ENCODE measurements at places on chromosomes 5 and 9. TPM values are rescaled to one million over a fixed set of nuclear protein-coding genes. Genes with fewer than 3 reads are reported as not detected.
A peak's percentile ranks its signal among the peaks of the same experiment; 100 is the strongest.

Gene SOWAHA
- not detected for total RNA-seq

Gene ERAP2
- 6.4 TPM for total RNA-seq

Gene UNC13B
- total RNA-seq = 12.9 TPM

Gene VCAN
- 16.8 TPM for total RNA-seq

Gene KCNV2
- not detected for total RNA-seq

Gene FNIP1
- total RNA-seq = 32.8 TPM

Gene TMEM8B
- total RNA-seq = 8.9 TPM

Gene CDC14B
- 4.3 TPM for total RNA-seq

Gene TRIM36
- total RNA-seq = 0.75 TPM

DNA sequence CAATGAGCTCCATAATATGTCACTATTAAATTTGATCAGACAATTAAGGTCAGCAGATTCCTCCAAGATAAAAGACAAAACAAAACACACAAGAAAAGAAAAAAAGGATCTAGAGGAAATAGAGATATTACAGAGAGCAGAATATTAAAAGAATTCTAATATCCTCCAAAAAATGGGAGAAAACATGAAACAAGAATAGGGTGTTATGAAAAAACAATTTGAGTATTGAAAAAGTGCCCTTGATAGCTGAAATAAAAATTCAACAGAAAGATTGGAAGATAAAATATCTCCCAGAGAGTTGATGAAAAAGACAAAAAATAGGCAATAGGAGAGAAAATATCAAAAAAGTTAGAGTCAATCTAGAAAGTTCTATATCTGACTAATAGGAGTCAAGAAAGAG, 44.8 kb upstream of the LHFPL2 start:
- DNase-seq = no peak

DNA sequence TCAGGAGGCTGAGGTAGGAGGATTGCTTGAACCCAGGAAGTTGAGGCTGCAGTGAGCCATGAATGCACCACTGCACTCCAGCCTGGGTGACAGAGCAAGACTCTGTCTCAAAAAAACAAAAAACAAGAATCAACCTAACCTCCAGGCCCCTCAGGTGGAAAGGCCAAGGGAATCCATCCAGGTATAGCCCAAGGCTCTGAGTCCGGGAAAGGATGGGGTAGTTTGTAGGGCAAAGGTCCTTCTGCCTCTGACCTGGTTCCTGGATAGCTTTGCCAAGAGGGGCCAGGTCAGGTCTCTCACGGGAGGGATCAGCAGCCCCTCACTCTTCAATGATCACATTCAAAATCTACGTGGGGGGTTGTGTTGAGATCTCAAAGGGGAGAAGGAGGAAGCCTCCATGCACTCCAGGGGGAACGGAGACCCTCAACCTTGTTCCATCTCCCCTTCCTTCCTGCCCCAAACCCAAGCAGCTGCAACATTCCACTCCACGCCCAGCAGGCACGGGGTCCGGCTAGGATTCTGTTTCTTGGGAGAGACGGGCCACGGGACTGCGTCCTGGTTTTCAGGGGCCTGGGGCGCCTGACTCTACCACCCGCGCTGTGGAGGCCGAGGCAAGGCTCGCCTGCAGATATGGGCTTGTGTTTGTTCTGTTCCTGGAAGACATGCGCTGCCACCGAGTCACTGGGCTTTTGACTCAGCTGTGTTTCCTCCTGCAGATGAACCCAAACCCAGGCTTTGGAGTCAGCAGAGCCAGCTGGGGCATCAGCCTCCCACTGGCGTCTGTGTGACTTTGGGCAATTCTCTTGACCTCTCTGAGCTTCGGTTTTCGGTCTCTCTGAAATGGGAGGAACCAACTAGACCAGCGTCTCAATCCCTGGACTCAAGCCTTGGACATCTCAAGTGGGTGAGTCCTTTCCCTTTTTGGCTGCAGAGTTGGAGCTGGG, 35.5 kb downstream of the PLPP7 start:
- peak; percentile 26 for DNase-seq

- no peak for DNase-seq
Measured at GRCh38 chr5:149268928-149269557, 2.6 kb upstream of the AFAP1L1 start.

DNA sequence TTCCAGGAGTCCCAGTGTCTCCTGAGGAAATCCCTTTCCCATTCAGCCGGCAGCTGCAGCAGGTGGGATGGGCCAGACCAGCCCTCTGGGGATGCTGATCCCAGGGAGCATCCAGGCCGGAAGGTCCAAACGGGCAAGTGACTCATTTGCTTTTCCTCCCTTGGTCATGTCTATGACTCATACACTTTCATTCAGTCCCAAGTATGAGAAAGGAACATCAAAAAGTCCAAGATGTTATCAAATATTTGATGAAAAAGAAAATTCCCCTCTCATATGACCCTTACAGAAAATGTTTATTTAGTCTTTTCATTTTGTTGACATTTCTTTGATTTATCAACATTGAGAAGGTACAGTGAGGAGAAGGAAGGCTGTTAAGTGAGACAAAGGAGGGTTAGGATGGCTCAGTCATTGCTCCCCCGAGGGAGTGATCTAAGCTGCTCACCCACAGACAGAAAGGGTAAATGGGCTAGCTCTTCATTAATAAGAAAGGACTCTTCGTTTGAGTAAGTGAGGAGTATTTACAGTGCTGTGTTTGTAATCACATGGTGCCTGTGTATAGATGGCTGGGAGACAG, 117.6 kb upstream of the ANKRD55 start:
- DNase-seq = peak; percentile 76

GRCh38 chr9:74951725-74952151, 974 bp downstream of the C9orf40 start:
- DNase-seq = peak; percentile 66

GRCh38 chr5:168357876-168358275, 66.4 kb downstream of the WWC1 start:
- no peak for DNase-seq

GRCh38 chr5:123483446-123484077, 28.4 kb upstream of the CSNK1G3 start:
- DNase-seq = no peak

GRCh38 chr5:13921578-13921977, 22.9 kb downstream of the DNAH5 start:
- no peak for DNase-seq

DNA sequence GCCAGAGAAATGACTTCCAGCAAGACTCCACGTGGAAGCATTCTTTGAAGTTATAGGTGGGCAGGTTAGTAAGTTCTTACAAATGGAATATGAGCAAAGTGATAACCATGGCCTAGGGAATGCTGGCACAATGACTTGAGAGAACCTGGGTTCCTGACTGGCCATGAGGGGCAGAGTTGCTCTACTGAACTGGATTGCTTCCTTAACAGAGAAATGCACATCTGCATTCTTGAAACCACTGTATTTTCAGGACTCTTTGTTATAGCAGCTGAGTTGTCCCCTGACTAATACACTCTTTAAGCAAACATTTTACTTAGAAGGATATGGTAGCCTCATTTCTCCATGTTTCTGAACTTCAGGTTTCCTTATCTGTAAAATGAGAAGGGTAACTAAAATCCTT, 108.3 kb upstream of the GNA14 start:
- no peak for DNase-seq

- DNase-seq = peak; percentile 80
Measured at GRCh38 chr9:35604578-35605350, at the start of gene TESK1. Gene TESK1 (plus strand): TSS chr9:35605262. CDS start chr9:35605620, 358 bp downstream.

DNA sequence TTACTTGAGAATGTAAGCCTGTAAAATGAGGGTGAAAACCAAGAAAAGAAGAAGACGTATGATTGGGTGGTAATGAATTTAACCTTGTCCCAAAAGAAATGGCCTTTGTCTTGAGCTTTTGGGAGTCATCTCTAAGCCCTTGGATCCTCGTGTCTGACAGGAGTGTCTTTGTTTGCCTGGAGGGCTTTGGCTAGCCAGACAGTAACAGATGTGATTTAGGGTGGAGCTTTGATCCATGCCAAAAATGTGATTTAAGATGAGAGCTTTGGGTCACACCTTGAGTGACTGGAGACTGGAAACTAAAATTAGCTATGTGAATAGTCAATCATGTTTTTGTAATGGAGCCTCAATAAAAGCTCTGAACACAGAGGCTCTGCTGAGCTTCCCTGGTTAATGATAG, 25.9 kb upstream of the ZFAND5 start:
- no peak for DNase-seq

GRCh38 chr5:76245590-76245989, 157.5 kb upstream of the IQGAP2 start:
- DNase-seq = no peak

DNA sequence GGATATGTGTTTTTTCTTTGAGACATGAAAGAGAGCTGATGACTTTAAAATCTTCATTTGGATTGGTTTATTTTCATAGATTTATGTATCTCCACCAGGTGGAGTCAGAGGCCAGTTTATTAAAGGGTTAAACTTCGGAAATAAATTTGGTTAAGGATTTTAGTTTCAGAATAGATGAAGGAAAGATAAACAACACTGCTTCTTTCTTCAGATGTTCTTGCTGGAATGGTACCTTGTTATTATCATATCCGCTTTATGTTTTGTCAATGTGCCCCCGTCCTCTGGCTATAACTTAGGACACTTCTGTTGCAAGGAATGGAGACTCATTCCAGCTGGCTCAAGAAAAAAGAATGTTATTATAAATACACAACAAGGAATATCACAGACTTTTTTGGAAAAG, 81.2 kb downstream of the ALDH1A1 start:
- DNase-seq = no peak

DNA sequence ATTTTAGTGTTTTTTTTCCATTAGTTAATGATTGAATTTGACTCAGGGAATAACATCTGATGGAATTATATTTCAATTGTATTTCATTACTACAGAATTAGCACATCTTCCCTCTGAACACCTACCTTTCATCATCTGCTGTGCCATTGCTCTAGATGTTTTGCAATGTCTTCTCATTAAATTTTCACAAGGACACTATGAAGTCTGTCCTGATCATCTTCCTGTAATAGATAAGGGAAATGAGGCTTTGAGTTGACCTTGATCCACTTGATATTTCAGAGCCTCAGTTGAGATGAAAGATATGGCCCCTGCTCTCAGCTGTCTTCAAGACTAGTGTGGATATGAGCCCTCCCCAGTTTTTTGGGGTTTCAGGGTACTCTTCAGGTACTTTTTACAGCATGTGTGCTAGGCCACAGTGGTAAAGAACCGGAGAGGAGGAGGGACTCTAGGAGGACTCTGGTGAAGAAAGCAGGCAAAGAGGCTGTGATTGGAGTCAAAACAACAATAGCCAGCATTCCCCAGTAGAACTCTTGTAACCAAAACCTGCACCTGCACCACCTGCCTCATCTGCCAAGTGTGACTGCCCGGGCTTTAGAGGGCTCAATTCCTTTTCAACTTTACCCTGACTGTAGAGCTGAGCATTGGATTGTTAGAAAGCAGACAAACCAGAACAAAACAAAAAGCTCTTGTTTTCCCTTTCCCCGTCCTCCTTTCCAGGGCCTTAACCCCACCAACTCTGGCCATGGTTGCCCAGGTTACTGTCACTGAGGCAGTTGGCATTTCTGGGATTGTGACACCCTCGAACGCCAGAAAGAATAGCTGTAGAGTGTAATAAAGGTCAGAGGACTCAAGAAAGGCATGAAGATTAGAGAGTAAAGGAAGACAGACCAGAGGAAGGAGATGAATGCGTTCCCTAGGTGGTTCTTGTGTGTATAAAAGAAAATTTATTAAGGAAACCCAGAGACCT, 56.3 kb downstream of the ERAP1 start:
- no peak for DNase-seq

DNA sequence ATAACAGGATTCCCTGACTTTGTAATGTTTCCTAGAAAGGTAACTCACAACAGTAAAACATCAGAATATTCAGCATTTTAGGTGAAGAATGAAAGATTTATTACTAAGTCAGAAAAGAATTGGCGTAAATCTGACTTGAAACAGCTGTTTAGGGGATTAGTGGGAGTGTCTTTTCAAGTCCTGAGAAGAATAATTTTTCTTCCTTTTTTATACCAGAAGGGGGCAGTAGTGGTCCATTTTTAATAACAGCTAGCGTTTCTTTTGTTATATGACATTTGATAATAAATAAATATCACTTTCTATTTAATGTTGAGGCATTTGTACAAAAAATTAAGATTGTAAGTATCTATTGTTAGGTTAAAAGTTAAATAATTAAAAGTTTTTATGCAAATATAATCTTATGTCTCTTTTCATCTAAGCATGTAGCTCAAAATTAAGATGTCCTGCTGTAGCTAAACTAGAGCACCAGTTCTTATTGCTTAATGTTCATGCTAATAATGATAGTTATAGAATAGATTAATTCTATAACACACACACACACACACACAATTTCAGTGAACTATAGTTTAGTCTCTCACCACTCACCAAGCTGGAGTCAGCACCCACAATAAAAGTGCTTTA, 258.7 kb upstream of the ARRDC3 start:
- DNase-seq = no peak

DNA sequence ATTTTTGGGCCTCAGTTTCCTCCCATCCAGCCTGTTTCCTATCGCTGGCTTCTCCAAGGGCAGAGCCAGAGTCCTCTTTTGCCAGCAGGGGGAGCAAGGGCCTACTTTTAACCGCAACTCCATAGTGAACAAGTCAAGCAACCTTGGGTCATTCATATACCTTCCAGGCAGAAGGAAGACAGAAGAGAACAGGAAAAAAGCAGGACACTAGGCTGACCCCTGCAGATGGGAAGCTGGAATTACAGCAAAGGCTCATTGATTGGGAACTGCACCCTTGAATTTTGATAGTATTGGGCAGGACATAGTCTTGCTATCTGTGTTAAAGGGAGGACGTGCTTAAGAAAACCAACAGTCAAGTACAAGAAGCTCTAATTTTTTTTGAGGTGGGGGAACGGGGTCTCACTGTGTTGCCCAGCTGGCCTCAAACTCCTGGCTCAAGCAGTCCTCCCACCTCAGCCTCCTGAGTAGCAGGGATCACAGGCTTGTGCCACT, 30.1 kb downstream of the QRFP start:
- DNase-seq = peak; percentile 59

GRCh38 chr5:68330574-68330973, 115.0 kb downstream of the PIK3R1 start:
- no peak for DNase-seq

- DNase-seq = no peak
Measured at GRCh38 chr9:3760031-3760430, 234.2 kb upstream of the RFX3 start.

GRCh38 chr5:145960848-145961600, 24.6 kb downstream of the SH3RF2 start:
- DNase-seq = no peak

DNA sequence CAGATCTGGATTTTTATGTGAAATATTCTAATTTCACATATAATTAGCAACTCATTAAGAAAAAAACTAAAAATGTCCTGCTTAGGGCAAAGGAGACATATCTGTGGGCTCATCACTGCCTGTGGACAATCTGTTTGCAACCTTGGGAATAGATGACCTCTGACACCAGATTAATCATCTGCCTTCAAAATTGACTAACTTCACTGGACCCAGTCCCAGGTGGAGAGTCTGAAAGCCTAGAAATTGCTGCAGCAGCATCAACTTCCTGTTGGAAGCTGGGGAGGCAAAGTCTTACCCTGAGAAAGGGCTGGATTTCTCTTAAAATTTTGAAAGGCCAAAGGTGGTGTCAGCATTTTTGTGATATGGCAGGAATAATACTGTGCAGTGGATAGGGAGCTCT, 76.3 kb upstream of the TNC start:
- DNase-seq = no peak

- DNase-seq = no peak
Measured at GRCh38 chr9:37904445-37905130, 661 bp upstream of the SLC25A51 start.

- peak; percentile 80 for DNase-seq
Measured at GRCh38 chr5:137622850-137623249, 113.0 kb downstream of the KLHL3 start.

Measured in psoas muscle (tissue), 8 donors.